Dermis microvascular lymphatic vessel endothelial cell (primary cell): ENCODE measurements at places on chromosomes 5 and 9. TPM values are rescaled to one million over a fixed set of nuclear protein-coding genes. Genes with fewer than 3 reads are reported as not detected.

DNA sequence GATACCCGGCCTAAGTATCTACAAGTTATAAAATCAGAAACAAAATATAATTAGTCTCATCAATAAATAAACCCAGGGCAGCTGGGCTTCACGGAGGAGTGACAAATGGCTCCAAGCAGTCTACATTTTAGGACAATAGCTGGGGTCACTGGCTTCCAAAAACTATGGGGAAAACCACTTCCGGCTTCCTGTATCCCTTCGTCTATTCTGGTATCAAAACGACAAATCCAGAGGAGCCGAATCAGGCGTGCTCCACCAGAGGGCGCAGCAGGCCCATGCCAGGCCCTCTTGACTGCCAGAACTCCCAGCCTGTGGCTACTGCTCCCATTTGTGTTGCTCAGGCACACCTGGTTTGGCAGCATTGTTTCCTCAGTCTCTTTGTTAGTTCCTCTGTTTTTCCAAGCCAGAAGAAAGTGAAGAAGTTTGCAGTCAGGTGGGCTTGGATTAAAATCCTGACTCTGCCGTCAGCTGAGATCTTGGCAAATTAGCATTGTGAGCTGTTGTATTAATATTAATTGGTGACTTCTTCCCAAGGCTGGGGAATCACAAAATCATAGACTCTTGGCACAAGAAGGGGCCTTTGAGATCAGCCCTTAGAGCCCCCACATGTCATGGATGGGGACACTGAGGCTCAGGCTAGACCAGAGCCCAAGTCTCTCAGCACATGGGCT is 11.6 kb upstream of the RAB14 start:
- DNase-seq = peak; percentile 88

PRUNE2 gene
- 10.8 and 22.5 TPM in 2 replicates for total RNA-seq

NEUROG1 gene
- not detected in 2 replicates for total RNA-seq

PCDHB12 gene
- 0.26 and 0.76 TPM in 2 replicates for total RNA-seq

TAF11L12 gene
- total RNA-seq = not detected in 2 replicates

DNAH5 gene
- 0.13 TPM in 2 replicates for total RNA-seq

GRM6 gene
- not detected in 2 replicates for total RNA-seq

DNA sequence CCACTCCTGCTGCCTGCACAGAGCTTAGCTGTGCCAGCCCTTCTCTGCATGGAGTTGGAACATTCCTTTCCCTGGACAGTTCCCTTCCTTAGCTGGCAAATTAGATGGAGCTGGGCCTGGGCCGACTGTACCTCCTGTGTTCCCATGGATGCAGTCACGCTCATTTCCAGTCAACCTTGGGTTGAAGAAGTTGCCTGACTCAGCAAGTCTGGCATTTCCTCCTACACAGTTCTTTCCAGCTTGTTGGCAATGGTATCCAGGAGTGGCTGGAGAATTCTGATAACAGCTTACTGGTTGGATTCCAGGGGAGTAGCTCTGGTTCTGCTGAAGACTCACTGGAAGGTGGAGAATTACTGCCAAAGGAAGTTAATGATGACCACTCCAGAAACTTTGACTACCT is 9.2 kb upstream of the TAF1L start:
- DNase-seq = no peak

GABRA6 gene
- total RNA-seq = not detected in 2 replicates

- DNase-seq = no peak
Measured at GRCh38 chr5:138506370-138507306, 36.4 kb downstream of the ETF1 start.

CORO2A gene
- total RNA-seq = 0.51 TPM in 2 replicates

GRCh38 chr9:21803649-21804048 is 1.2 kb downstream of the MTAP start:
- DNase-seq = no peak

DNA sequence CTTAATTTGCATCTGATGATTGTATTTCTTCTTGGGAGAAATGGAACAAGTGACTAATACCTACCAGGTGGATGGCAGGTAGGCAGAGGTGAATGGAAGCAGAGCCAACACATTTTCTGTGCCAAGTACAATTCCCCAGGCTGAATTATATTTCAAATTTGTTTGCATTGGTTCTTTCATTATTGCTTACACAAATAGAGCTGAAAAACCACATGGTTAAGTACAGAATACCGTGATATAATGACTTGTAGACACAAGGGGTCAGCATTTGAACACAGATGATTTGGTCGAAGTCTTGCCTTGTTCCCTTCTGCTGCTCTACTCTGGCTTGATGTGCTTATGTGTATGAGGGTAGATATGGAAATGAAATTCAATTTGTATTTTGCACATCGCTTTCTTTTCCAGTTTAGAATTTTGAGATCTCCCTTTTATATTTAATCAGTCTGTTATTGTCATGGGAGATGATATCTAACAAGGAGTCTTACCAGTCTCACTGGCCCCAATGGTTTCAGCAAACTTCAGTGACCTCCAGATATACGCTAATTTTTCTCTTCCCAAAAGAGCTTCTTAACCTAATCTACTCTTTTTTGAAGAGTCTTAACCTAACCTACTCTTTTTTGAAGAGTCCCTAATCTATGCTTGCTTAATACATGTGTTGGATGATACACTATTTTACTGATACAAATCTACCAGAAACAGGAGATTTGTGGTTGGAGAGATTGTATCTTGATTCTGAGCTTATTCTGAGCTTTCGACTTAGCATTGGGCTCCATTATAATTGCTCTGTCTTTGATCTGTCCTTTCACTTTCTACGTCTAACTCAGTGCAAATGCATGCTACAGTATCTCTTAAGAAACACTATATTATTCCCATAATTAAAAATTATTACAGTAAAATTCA is 88.1 kb downstream of the PCSK1 start:
- DNase-seq = peak; percentile 79

MAN1B1 gene
- total RNA-seq = 42.7 and 56.8 TPM in 2 replicates

BAAT gene
- under 0.01 TPM in 1 of 2 replicates, not detected in the other for total RNA-seq

- no peak for DNase-seq
Measured at GRCh38 chr9:125694478-125694877, 12.5 kb downstream of the MAPKAP1 start.

DNA sequence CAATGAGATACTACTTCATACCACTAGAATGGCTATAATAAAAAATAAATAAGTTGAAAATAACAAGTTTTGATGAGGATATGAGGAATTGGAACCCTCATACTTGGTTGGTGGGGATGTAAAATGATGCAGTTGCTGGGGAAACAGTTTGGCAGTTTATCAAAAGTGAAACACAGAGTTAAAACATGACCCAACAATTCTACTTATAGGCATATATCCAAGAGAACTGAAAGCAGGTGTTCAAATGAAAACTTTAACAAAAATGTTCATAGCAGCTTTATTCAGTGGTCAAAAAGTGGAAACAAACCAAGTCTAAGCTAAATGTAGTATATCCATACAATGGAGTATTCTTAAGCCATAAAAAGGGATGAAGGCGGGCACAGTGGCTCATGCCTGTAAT is 13.1 kb upstream of the LHFPL2 start:
- DNase-seq = no peak

GRCh38 chr5:29642601-29643000 is 1550.9 kb upstream of the CDH6 start:
- DNase-seq = no peak

GRCh38 chr9:68847765-68848164 is 142.7 kb downstream of the PIP5K1B start:
- no peak for DNase-seq

GKAP1 gene
- total RNA-seq = 0.64 and 0.89 TPM in 2 replicates

DNA sequence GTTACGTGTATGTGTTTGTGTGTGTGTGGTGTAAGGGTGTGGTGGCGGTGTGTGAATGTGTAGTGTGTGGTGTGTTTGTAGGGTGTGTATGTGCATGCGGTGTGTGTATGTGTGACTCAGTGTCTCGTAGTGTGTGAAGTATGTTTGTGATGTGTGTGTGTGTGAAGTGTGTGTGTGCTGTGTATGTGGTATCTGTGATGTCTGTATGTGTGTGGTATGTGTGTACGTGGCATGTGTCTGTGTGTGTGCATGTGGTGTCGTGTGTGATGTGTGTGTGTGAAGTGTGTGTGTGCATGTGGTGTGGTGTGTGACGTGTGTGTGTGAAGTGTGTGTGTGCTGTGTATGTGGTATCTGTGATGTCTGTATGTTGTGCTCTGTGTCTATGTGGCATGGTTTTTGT is 339.4 kb downstream of the MTRR start:
- DNase-seq = no peak

GRCh38 chr9:111399772-111400563 is 69.9 kb upstream of the OR2K2 start:
- DNase-seq = peak; percentile 33

GRCh38 chr5:77995793-77996409 is 219.8 kb upstream of the TBCA start:
- DNase-seq = no peak

DNA sequence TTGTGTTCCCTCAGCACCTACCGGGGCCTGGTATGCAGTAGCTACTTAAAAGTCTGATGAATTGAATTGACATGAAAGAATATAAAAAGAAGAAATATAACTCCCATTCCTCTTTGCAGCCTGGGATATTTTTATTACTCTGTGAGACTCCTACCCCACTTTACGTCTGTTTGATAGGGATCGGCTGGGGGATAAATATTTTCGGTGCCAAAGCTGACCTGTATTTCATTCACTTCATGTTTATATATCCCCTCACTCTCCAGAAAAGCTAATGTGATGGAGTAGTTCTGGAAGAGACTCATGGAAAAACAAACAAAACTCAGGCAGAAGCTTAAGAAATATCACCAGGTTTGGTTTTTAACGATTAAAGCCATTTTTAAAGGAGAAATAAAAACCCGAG is 108.2 kb upstream of the TBC1D2 start:
- no peak for DNase-seq

GRCh38 chr5:136025900-136026299 is 2.9 kb upstream of the TGFBI start:
- no peak for DNase-seq

DNA sequence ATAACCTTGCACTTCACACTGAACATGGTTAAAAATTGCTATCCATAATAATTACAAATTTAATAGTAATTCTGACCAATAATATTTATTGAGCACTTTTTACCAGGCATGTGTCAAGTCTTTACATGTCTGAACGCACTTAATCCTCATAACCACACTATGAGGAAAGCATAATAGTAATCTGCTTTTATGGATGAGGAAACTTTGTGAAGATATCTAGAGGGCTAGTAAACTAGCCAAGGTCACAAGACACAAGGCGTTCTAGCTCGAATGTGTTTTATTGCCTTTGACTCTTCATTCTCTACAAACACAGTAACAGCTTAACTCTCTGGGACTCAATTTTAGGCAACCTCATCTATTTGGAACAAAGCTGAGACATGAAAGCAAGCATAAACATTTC is 205.1 kb downstream of the ARHGEF28 start:
- DNase-seq = no peak

- DNase-seq = no peak
Measured at GRCh38 chr5:77683171-77683732, 44.7 kb upstream of the OTP start.

DNA sequence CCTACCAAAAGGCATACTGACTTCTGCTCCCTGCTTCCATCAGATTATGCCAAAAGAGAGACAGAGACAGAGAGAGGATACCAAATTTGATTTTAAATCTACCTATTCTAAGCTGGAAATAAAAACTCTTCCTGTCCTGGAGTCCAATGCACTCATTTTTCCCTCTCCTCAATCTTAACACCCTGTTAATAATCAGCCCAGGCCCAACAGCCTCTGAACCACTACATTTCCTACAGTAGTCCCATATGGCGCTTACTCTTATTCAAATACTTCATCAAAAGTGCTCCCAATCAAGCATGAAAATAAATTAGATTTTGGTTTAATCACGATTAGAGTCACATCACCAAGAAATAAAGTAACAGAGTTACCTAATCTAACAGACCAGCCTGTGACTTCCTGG is 152.3 kb downstream of the TSSK1B start:
- no peak for DNase-seq

GRCh38 chr5:88734191-88734640 is 148.8 kb downstream of the MEF2C start:
- DNase-seq = peak; percentile 40

DNA sequence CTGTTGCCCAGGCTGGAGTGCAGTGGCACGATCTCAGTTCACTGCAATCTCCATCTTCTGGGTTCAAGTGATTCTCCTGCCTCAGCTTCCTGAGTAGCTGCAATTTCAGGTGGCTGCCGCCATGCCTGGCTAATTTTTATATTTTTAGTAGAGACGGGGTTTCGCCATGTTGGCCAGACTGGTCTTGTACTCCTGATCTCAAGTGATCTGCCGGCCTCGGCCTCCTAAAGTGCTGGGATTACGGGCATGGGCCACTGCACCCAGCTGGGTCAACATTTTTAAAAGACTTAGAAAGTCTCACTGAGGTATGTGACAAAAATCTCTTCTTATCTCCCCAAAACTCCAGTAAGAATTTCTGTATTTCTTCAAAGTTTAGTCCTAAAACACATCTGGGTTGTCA is 211.6 kb downstream of the CTNND2 start:
- DNase-seq = no peak

- no peak for DNase-seq
Measured at GRCh38 chr5:31062902-31063580, 130.4 kb upstream of the CDH6 start.

DNA sequence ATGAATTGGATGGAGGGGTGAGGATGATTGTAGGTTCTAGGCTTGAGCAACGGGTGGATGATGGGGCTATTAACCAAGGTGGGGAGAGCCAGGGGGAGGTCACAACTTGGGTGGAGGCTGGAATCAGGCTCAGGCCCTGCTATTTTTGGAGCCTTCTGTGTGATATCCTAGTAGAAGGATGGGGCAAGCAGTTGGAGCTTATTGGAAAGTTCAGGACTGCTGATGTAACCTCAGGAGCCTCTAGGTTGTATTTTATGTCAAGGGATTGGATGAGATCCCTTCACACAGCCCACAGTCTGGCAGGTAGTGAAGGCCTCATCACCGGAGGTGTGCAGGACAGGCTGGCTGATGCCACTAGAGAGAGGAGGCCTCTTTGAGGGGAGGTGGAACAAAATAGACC is 11.2 kb upstream of the RPS14 start:
- DNase-seq = no peak

- no peak for DNase-seq
Measured at GRCh38 chr9:112820881-112821280, 69.8 kb downstream of the SLC46A2 start.

TAF11L5 gene
- not detected in 2 replicates for total RNA-seq

FAT2 gene
- not detected in 2 replicates for total RNA-seq

- no peak for DNase-seq
Measured at GRCh38 chr5:11251247-11251646, 490.2 kb upstream of the DAP start.

GRCh38 chr5:18281947-18282581 is 647.8 kb downstream of the TAF11L14 start:
- peak; percentile 38 for DNase-seq
